ENCODE measurements at places on chromosomes 12 and 14.
A peak's percentile ranks its signal among the peaks of the same experiment; 100 is the strongest.

- DNase-seq: no peak
Measured at GRCh38 chr14:33480887-33481184, 470.0 kb downstream of the EGLN3 start.

GRCh38 chr14:91229743-91230200 is 14.7 kb downstream of the GPR68 start:
- peak; percentile 43 for DNase-seq

DNA sequence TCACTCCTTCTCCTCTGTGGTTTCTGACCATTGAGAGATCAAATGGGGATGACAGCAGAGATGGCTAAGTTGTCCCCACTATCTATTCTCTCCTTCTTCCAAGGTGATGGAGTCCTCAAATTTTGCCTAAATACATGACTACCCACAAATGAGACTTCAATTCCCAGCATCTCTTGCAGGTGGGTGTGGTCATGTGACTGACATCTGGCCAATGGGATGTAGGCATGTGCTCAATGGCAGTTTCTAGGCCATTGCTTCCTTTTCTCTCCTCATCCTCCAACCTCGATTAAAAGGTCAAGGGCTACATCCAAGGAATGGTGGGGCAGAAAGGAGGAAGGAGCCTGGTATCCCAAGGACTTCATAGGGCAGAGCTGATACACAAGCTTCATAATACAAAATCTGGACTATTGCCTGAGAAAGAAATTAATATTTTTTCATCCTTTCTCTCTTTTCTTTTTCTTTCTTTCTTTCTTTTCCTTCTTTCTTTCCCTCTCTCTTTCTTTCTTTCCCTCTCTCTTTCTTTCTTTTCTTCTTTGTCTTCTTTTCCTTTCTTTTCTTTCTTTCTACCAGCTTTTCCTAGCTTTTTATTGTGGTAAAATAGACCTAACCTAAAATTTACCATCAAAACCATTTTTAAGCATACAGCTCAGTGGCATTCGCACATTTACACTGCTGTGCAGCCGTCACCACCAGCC is 100.9 kb upstream of the PRB2 start:
- no peak for DNase-seq

GRCh38 chr14:103391048-103391447 is 5.8 kb downstream of the MARK3 start:
- peak; percentile 74 for DNase-seq

DNA sequence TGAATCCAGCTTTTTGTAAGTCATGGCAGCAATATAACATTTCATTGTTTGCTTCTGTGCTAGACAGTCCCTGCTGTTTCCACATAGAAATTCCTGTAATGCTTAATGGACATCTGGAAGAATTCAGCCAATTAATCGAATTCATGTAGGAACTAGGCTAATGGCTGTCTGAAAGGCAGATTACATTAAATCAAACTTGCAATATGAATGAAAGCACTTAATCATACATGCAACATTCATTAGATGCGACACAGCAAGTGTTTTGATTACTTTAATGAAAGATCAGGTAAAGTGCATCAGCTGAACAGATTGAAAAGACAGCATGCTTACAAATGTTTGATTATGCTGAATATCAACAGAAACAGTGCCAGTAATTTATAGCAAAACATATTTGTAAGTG is 24.1 kb upstream of the INSM2 start:
- no peak for DNase-seq

DNA sequence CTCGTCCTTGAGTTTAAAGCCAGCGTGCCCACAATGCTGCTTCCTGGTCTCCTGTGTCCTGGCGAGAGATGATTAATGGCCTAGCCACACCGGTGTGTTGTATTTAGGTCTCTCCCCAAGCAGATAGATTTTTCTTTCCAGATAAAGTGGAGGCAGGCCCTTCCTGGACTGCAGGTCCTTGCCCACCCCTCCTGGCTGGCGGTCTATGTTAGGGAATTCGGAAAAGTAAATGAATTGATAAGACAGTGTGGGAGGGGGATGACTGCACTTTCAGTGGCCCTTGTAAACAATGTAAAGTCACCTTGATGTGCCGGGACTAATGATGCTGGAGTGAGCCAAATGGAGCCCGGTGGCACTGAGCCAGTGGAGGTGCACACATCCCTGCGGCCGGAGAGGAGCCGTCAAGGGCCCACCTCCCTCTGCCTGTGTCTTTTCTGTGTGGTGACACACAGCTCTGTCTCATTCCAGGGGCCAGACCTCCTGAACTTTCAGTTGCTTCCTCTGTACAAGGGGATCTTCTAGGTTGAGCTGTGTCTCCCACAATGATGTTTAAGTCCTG is 70.6 kb upstream of the ESRRB start:
- no peak for DNase-seq

DNA sequence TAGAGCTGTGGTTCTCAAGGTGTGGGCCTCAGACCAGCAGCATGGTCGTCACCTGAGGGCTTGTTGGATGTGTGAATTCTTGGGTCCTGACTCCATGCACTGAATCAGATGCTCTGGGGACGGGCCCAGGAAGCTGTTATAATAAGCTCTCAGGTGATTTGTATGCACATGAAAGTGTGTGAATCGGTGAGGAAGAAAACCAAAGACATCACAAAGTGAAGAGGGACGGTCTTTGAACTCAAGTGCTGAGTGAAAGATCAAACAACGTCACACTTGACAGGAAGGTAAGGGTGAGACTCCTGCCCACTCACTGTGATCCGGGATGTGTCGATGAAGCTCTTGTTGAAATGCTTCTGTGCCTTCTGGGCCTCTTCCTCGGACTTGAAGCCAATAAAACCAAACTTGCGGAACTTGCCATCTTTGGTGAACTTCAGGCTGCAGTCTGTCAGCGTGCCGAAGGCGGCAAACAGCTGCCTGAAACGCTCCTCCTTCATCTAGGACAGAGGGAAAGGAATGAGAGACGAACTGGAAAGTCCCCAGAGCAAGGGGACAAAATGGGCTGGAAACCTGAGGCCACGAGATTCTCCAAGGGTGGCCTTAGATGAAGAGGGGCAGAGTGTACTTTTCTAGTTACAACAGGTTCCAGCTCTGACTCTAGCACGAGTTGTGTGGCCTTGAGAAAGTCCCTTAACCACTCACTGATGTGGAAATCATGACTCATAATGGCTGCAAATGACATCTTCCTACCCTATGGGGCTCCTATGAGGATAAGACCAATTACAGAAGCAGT is 4.0 kb downstream of the RBM19 start:
- DNase-seq: no peak

DNA sequence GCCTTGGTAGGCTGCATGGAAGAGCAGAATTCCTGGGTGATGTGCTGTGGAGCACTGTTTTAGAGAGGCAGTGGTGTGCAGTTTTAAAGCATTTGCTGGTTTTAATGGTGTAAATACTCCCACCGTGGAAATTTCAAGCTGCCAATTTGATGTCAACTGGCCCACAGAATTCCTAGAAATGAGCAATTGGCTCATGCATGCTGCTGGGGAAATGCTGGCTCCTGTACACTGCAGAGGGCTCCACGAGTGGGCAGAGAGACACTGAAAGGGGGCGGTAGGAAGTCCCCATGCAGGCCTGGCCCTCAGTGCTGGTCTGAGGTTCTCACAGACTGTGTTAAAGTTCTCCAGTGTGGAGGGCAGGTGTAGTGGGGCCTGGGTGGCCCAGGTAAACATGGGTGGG is 99.4 kb upstream of the NTF3 start:
- DNase-seq: no peak

DNA sequence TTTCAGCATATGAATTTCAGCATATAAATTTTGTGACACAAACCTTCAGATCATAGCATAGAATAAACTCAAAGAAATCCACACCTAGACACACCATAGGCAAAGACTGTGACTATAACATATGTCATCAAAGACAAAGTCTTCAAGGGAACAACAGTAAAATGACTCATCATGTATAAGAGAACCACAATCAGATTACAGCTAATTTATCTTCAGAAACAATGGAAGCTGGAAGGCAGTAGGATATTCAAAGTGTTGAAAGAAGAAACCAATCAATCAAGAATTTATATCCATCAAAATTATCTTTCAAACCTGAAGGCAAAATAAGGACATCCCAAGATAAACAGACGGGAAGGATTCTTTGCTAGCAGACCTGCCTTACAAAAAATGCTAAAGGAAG is 29.0 kb downstream of the DLK1 start:
- no peak for DNase-seq

- DNase-seq: no peak
Measured at GRCh38 chr14:72332046-72332445, 399.8 kb downstream of the RGS6 start.

GRCh38 chr12:100359248-100359647 is 2.4 kb downstream of the SLC17A8 start:
- DNase-seq: no peak

GRCh38 chr14:30496852-30497251 is 62.1 kb upstream of the G2E3 start:
- no peak for DNase-seq

DNA sequence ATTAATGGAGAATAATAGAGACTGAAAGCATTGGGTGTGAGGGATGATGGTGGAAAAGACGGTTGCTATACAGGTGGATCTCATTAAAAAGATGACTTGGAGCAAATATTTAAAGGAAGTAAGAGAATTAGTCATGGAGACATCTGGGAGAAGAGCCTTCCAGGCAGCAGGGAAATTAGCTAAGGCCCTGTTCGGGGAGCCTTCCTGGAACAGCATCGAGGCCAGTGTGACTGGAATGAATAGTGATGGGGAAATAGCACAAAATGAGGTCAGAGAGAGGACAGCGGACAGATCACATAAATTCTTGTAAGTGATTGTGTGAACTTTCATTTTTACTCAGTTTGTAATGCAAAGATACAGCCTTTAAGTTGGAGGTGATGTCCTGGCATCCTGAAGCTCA is 842.3 kb downstream of the SLC6A15 start:
- DNase-seq: no peak

DNA sequence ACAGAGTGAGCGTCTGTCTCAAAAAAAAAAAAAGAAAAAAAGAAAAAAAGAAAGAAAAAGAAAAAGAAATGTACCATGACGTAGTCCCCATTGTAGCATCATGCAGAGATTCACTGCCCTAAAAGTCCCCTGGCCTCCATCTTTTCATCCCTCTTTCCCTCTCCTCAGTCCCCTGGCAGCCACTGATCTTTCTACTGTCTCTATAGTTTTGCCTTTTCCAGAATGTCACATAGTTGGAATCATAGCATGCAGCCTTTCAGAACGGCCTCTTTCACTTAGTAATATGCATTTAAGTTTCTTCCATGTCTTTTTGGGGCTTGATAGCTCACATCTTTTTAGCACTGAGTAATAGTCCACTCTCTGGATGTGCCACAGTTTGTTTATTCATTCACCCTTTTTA is 60.5 kb upstream of the NCOR2 start:
- DNase-seq: no peak

DNA sequence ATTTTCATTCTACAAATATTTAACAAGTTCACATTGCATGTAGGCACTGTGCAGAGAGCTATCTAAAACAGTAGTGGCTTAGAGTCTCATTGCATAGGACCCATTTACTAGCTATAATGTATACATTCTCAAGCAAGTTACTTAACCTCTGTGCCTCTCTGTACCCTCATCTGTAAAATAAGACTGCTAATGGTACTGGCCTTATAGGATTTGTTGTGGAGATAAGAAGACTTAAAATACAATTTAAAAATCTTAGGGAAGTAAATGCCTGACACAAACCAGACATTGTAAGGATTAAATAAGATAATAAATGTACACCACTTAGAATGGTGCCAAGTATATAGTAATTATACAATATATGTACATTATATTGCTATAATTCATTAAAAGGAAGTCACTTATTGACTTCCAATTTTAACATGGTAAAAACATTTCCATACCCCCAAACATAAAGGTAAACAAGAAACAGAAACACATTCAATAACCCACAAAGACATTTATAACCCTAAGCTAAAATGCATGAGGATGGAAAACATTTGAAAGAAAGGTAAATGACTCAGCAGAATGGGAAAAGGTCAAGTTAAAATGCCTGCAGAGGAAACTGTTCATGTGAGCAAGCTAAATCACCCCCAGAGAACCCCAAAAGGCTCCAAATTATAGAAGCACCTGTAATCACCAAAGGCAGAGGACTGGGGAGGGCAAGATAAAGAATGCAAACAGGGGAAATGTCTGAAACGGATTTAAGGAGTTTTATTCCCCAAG is 30.8 kb downstream of the RPS6KA5 start:
- DNase-seq: no peak

GRCh38 chr12:52082988-52083637 is 3.6 kb downstream of the SMIM41 start:
- DNase-seq: peak; percentile 88

DNA sequence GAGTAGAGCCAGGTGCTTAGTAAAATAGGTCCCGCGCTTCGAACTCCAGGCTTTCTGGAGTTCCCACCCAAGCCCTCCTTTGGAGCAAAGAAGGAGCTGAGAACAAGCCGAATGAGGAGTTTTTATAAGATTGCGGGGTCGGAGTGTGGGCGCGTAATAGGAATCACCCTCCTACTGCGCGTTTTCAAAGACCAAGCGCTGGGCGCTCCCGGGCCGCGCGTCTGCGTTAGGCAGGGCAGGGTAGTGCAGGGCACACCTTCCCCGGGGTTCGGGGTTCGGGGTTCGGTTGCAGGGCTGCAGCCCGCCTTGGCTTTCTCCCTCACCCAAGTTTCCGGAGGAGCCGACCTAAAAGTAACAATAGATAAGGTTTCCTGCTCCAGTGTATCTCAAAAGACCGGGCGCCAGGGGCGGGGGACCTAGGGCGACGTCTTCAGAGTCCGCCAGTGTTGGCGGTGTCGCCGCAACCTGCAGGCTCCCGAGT is 3.6 kb downstream of the SSTR1 start:
- peak; percentile 26 for DNase-seq

DNA sequence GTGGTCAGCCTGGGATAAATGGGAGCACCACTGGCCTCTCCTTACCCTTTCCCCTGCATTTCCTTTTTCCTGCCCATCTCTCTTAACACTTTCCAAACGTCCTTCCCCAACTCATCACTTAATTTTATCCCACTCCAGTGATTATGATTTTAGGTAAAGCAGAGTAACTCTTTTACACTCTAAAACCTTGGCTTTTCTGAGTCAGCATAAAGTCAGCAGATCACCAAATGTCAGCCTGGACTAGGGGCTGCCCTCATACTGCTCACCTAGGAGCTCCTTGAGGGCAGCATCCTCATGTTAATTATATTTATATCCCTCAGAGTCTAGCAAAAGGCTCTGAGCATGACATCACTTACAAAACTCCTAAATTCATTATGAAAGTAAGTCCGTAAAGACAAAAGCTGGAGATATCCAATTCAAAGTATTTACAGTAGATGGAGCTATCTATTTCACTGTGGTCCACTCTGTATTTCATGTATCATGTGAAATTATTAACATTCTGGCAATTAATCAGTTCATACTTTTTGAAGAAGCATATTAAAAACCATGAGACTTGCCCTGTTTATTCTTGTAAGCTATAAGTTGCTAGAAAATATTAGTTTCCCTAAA is 17.0 kb upstream of the DICER1 start:
- no peak for DNase-seq

- peak; percentile 73 for DNase-seq
Measured at GRCh38 chr14:103716091-103716801, 636 bp downstream of the ZFYVE21 start.

GRCh38 chr12:109878749-109879148 is 1.6 kb downstream of the GLTP start:
- DNase-seq: no peak

GRCh38 chr14:32230695-32231280 is 27.7 kb upstream of the RNU6-8 start:
- peak; percentile 64 for DNase-seq

GRCh38 chr12:110597885-110598284 is 14.8 kb upstream of the PPTC7 start:
- no peak for DNase-seq
